Prostate gland (tissue), 2 donors: ENCODE measurements at places on chromosomes 16 and 17. TPM values are rescaled to one million over a fixed set of nuclear protein-coding genes. Genes with fewer than 3 reads are reported as not detected.

DNA sequence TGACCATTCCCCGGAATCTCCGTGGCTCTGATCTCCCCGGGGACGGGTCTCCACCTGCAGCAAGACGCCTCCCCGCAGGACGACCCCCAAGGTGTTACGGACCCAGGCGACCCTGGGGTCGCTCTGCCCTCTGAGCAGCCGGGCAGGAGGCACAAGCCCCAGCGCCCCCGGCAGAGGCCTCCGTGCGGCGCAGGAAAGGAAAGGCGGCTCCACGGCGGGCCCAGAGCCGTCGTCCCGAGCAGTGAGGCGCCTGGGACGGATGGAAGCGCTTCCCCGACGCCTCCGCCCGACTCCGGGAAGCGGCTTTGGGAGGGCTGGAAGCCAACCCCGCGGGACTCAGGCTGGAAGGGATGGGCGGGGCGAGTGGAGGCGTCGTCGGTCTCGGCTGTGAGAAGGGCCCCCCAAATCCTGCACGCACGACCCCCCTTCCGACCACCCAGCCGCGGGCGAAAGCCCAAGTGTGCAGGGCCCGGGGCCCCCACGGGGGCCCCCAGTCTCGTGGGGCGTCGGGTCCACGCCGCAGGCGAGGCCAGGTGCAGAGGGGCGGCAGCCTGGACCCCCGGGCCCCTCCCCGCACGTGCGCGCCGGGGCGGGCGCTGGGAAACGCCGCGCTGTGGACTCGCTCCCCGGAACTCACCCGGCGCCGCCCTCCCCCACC, 32.7 kb upstream of the RPH3AL start:
- DNase-seq, result no peak

- no peak for DNase-seq
Measured at GRCh38 chr16:22109258-22109898, 17.0 kb downstream of the VWA3A start.

DNA sequence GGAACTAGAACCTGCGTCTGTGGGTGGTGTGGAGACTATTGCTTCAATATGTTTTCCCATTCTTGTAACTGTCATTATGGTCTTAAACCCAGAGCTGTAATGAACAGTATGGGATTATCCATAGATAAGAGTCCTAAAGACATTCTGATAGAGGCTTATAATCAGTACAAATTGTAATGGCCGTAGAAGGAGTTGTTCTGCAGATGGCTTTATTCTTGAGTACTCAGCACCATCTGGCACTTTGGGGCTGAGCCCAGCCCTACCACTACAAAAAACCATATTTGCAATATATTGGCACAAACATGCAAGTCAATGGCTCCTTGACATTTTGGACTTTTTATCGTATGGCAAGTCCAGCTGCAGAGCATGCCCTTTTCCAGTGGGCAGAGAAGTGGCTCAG, 150.0 kb downstream of the HS3ST4 start:
- DNase-seq, result no peak

- no peak for DNase-seq
Measured at GRCh38 chr17:76938009-76938408, 69.8 kb downstream of the MGAT5B start.

- DNase-seq, result no peak
Measured at GRCh38 chr17:72590882-72591281, 470.1 kb downstream of the SOX9 start.

DNA sequence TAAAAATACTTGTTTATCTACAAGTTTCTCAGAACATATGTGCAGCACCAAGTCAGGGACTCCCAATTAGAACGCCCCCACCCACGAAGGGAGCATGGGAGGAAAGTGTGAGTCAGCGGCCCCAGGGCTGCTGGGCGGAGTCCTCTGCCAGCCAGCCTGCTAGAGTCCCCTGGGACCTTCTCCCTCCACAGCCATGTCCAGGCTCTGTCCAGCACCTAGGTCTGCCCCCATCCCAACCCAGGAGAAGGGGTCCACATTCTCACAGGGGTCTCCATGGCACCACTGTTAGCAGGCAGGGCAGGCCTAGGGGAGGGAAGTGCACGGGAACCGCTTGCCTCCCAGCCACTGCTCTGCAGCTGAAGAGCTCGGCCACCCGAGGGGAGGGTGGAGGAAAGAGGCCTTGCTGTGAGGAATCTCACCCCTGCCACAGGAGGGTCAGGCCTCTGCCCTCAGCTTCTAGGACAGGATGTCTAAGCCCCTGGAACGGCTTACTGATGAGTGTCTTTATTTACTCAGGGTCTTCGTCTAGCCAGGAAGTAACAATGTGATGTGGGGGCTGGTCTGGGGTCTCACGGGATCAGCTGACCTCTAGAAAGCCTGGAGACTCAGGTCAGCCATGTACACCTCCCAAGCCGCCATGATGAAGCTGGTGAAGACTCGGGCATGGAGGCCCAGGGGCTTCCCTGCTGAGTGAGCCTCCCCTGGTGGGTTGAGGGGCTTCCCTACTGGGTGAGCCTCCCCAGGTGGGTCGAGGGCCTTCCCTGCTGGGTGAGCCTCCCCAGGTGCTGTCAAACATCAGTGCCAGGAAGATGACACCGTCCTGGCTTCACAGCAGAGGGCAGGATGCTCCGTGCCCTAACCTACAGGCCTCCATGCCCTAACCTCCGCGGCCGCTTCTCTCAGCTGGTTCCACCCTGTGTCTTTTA, 190.3 kb downstream of the RBFOX3 start:
- no peak for DNase-seq

GRCh38 chr17:35735036-35735805, 3.8 kb downstream of the RASL10B start:
- DNase-seq, result no peak

- no peak for DNase-seq
Measured at GRCh38 chr17:56641894-56642293, 48.4 kb downstream of the NOG start.

DNA sequence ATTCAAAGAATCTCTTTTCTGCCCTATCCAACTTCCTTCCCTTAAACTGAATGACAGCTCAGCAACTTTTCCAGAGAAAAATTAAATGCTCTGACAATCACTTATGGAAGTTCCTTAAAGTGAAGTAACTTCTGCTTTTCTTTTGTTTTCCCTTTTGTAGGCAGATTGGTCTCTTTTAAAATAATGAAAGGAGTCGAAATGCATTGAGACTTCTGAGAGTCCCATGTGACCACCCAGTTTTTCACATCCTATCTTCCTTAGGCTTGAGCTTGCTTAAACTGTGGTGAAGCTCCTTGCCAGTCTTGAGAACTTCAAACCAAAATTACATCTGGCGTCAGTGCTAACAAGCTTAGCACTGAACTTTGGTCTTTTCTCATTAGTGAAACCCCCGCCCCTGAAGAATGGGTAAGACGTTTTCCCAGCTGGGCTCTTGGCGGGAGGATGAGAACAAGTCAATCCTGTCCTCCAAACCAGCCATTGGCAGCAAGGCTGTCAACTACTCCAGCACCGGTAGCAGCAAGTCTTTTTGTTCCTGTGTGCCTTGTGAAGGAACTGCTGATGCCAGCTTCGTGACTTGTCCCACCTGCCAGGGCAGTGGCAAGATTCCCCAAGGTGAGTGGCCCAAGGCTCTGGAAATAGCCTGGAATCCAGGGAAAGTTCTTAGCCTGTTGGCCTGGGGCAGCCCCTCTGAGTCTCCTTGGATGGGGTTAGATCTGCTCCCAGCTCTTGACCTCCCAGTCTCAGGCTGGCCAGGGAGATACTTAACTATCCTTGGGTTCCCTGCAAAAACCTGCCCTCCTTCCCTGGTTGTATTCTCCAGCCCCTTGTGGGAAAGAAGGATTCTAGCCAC, 1.2 kb downstream of the TMEM106A start:
- DNase-seq, result peak; percentile 47

- DNase-seq, result no peak
Measured at GRCh38 chr16:1361685-1362360, 10.1 kb downstream of the GNPTG start.

- DNase-seq, result no peak
Measured at GRCh38 chr17:21061158-21061835, 18.5 kb upstream of the USP22 start.

DNA sequence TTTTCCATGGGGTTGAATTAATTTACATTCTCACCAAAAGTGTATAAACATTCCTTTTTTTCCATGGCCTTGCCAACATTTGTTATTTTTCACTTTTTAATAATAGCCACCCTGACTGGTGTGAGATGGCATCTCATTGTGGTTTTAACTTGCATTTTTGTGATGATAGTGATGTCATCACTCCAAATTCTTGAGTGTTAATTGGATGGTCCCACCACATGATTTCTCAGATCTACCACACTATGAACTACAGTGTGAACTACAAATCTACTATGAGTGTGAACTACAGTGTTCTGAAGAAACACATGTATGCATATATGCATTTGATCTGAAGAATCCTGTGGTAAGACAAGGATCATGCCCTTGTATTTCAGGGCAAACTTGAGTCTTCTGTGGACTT, 340.1 kb downstream of the ABCC12 start:
- DNase-seq, result no peak

- DNase-seq, result no peak
Measured at GRCh38 chr16:87576171-87576570, 26.1 kb upstream of the JPH3 start.

DNA sequence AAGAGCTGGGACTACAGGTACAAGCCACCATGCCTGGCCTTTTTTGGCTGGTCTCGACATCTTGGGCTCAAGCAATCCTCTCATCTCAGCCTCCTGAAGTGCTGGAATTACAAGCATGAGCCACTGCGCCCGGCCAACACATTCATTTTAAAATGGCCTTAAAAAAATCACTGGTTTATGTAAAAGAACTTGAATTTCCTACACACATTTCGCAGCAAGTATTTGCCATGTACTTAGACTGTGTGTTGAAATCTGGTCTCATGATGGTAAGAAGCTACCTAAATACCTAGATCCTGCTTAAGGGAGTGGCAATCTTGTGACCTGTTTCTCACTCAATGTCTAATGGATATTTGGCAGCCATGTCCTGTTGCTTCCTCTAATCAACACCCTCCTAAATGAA, 8.5 kb upstream of the CYTH1 start:
- no peak for DNase-seq

DNA sequence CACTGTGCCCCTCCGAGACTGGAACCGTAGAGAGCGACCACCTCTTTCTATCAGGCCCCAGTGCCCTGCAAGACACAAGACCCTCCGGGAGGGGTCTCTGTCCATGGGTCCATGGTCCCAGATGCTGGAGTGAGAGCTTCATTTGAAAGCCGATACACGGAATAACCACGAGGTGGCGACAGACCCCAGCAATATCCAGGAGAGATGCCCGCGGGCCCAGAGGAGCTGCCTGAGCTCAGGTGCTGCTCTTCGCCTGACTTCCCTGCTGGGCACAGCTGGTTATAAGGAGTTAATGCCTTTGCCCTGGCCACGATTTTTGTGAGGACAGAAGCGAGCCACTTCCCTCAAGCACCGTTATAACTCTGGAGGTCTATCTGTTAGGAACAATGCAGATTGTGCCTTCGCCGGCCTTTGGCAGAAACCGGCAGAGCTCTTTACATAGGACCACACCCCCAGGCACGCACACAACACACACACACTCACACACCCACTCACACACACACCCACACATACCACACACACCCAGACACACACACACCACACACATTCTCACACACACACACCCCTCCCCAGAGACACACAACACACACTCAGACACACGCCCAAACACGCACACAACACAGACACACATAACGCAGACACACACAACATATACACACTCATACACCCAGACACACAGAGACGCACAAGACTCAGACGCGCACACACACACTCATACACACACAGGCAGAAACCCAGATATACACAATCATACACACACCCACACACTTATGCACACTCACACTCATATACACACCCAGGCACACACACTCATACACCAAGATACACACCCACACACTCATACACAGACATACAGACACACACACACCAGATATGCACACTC, 436.4 kb downstream of the SOX9 start:
- peak; percentile 65 for DNase-seq

CFAP97D1 gene
- total RNA-seq, result 1.1 TPM

MGAT5B gene
- 4.1 TPM for total RNA-seq

MT1X gene
- 268 TPM for total RNA-seq

CLDN7 gene
- 42.0 TPM for total RNA-seq

EME1 gene
- 13.6 TPM for total RNA-seq

CORO6 gene
- total RNA-seq, result 23.4 TPM
